ENCODE measurements at places on chromosomes 13 and 19.

DNA sequence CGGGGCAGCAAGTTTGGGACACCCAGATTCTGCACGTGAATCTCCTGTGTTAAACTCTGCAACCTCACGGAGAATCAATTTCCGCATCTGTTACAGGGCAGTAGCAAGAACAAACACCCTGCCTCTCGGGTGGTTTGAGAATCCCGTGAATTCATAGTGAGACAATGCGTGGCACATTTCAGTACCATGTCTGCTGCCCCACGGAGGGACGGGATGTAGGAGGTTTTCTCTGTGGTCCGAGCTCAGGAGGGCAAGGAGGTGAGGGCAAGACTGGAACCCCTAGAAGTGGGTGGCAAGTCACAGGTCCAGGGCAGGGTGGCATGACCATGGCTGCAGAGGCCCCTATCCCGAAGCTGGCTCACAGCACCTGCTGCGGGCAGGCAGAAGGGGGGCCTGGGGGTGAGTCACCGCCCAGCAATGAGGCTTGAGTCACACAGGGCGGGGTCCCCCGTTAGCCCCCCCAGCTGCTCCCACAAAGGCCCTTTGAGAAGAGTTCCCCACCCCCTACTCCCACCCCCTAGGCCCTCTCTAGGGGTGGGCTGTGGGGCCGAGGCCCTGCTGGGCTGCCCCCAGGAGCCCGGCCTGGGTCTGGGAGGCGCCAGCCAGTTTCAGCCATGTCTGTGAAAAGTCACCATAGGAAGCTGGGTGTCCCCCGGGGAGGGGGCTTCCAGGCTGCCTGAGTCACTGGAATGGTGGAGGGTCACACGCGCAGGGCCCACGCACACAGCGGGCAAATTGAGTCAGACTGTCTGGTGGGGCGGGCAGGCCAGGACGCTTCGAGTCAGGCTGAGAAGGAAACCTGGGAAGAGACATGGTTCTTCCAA is 25.8 kb upstream of the NANOS3 start:
- peak; percentile 81 for DNase-seq

DNA sequence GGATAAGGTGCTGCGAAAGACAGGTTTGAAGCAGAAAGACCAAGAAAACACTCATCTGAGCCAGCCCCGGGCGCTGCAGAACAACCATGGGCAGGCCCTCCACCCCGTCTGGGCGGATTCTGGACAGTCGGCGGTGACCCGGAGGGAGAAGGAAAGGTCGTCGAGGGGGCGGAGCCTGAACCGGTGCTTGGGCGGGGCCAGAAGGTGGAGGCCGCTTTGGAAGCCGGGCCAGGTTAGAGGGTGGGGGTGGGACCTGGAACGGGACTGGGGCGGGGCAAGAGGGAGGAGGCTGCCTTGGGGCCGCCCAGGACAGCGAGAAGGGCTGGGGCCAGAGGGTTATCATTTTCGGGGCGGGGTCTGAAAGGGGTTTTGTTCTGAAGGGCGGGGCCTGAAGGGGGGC is 5.0 kb upstream of the ZNF765 start:
- no peak for DNase-seq

DNA sequence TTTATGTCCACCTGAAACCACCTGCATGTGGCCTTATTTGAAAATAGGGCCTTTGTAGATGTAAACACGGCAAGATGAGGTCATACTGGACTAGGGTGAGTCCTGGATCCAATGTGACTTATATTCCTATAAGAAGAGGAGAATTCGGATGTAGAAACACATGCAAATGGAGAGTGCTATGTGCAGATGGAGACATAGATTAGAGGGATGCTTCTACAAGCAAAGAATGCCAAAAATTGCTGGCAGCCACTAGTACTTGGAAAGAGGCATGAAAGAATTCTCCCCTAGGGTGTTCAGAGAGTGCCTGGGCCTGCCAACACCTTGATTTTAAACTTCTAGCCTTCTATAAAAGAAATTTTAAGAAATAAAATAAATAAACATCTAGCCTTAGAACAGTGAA is 226.1 kb downstream of the RFC3 start:
- no peak for DNase-seq

GRCh38 chr19:51398096-51398704 is 7.8 kb upstream of the C19orf84 start:
- no peak for DNase-seq

DNA sequence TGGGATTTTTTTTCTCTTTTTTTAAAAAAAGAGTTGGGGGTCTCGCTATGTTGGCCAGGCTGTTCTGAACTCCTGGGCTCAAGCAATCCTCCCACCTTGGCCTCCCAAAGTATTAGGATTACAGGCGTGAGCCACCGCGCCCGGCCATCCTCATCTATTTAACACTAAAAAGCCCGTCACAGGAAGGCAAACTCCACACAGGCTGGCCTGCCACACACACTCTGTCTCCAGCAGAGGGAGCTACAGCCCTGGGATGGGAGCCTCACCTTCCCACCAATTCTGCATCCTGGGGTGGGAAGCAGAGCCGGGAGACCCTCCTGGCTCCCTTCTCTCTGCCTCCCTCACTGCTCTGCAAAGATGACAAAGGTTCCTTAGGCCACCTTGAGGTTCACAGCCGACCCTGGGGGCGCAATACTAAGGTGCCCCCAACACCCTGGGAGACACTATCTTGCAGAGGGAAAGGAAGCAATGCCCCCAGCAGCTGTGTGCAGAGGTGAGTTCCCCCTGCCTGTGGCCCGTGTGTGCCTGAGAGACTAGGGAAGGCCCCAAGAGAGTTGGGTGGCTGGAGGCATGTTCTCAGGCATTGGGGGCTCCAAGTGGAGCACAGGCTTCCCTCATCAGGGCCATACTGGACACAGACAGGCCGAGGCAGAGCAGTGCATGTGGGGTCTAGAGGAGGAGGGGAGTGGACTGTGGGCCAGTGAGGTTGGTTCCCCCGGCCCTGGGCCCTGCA is 27.4 kb upstream of the TIMM44 start:
- no peak for DNase-seq

All from omental fat pad (tissue), 4 donors.